ENCODE measurements at places on chromosomes 2 and 18. TPM values are rescaled to one million over a fixed set of nuclear protein-coding genes. Genes with fewer than 3 reads are reported as not detected.

SP9 gene
- total RNA-seq = not detected

RGPD8 gene
- 15.1 TPM for total RNA-seq

CDCA7 gene
- 2.3 TPM for total RNA-seq

BMP10 gene
- not detected for total RNA-seq

CNDP1 gene
- not detected for total RNA-seq

ATP6V1B1 gene
- total RNA-seq = 0.89 TPM

PRR30 gene
- total RNA-seq = not detected

CCDC178 gene
- not detected for total RNA-seq

GRCh38 chr2:213087040-213087439 is 64.4 kb downstream of the IKZF2 start:
- no peak overlapping the region for H3K4me3 ChIP-seq
- H3K4me1 ChIP-seq = no peaks in the 10 kb centered on the region
- H3K36me3 ChIP-seq = no peaks in the 10 kb centered on the region
- no peaks in the 10 kb centered on the region for H3K27me3 ChIP-seq
- DNase-seq = no peak

DNA sequence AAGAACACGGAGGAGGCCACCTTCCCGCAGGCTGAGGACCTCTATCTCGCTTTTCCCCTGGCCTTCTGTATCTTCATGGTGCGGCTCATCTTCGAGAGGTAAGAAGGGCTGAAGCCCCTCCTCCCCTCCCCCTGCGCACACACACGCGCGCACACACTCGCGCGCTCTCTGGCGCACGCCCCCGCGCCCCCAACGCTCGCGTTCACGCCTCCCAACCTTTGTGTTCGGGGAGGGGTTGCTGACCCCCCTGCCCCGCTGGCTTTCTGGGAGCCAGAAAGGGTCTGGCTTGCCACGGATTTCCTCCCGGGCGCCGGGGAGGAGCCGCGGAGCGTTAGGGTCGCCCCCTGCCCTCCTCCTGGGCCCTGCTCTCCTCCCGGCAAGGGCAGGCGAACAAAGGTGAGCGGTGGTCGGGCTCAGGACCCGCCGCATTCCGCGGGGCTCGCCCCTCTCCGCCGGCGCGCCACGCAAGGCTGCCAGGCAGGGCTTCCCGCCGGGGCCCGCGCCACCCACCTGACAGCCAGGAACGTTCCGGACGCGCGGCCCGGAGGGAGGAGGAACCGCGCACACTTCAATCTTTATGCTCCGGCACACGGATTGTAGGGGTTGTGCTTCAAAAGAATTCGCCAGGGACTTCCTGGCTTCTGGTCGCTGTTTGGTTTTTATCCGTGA is 583 bp downstream of the CERS6 start:
- peaks cover 8% of the 10 kb centered on the region for H3K27me3 ChIP-seq
- H3K36me3 ChIP-seq = no peaks in the 10 kb centered on the region
- peak overlapping the region; percentile 79 for H3K27ac ChIP-seq
- peak; percentile 89 for DNase-seq

DNA sequence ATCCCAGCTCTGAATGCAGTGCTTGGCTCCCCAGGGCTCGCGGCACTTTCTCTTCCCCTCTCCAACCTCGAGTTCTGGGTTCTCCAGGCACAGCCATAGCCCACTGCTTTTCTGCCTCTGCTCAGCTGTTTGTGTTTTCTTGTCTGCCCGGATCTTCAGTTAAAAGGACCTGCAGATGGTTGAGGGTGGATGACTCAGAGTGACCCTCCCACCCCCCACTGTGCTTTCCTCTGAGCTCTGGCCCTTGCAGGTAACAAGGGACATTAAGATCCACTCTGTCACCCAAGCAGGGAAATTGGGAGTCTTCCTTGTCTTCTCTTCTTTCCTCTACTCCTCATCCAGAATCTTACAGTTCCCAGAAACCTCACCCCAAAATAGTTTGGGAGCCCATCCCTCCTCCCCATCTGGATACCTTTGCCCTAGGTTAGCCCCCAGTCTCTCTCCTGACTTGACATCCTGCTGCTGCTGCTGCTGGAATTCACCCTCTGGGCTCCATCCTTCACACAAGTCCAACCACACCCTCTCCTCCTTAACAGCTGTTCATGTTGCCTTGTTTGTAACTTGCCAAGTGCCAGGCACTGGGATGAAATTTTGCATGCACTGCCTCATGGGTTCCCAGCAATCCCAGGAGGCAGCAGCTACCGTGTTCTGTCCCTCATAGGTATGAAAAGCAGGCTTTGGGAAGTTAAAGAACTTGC is 157.9 kb upstream of the TTC39C start:
- no peak overlapping the region for H3K27ac ChIP-seq
- H3K36me3 ChIP-seq = no peaks in the 10 kb centered on the region
- H3K27me3 ChIP-seq = no peaks in the 10 kb centered on the region
- no peak for DNase-seq

- H3K27ac ChIP-seq = no peak overlapping the region
- no peak for DNase-seq
- H3K4me1 ChIP-seq = peaks cover 2% of the 10 kb centered on the region
These were observed 68.1 kb downstream of the NEDD4L start for GRCh38 chr18:58112174-58112573.

DNA sequence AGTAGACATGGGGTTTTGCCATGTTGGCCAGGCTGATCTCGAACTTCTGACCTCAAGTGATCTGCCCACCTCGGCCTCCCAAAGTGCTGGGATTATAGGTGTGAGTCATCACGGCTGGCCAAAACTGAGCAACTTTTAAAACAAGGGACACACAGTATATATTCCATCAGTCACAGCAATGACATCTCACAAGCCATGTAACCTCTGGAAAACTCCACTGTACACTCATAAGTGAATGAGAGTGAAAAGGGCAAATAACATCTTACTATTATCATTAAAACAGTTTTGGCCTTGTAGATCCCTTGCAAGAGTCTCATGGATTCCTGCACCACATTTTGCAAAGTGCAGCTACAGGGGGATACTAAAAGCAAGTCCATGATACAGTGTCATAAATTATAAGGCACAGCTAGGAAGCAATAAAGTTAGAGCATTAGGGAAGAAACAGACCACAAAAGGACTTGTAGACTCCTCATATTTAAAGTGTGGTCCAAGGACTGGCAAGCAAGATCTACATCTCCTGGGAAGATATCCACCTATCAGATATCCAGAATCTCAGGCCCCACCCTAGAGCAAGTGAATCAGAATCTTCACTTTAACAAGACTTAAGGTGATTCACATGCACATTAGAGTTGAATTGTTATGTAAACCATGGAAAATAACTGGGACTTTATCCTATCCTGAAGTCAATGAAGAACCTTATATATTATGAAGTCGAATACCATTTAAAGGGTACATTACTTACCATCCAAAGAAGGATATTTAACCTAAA is 5.7 kb downstream of the SMC6 start:
- no peak overlapping the region for H3K4me3 ChIP-seq
- H3K27ac ChIP-seq = no peak overlapping the region
- no peaks in the 10 kb centered on the region for H3K27me3 ChIP-seq
- peaks cover 12% of the 10 kb centered on the region for H3K36me3 ChIP-seq
- DNase-seq = no peak
- no peaks in the 10 kb centered on the region for H3K4me1 ChIP-seq

- H3K4me1 ChIP-seq = peaks cover 21% of the 10 kb centered on the region
- H3K27ac ChIP-seq = peak within 1 kb of the TSS; percentile 61
- peak within 1 kb of the TSS; percentile 61 for H3K4me3 ChIP-seq
- no peaks in the 10 kb centered on the region for H3K36me3 ChIP-seq
- peak; percentile 73 for DNase-seq
- H3K27me3 ChIP-seq = no peaks in the 10 kb centered on the region
These were observed at the start of gene CHST10 for GRCh38 chr2:100416935-100417710. TSS of gene CHST10 (minus strand) at chr2:100417668. CDS start at chr2:100406675, 10,993 bp downstream.

- H3K27me3 ChIP-seq = no peaks in the 10 kb centered on the region
- DNase-seq = no peak
- no peaks in the 10 kb centered on the region for H3K36me3 ChIP-seq
- H3K27ac ChIP-seq = no peak overlapping the region
These were observed 70.3 kb downstream of the CHST9 start for GRCh38 chr18:27114842-27115241.

- H3K4me3 ChIP-seq = no peak overlapping the region
- peaks cover 7% of the 10 kb centered on the region for H3K4me1 ChIP-seq
- H3K27ac ChIP-seq = no peak overlapping the region
- DNase-seq = no peak
- no peaks in the 10 kb centered on the region for H3K27me3 ChIP-seq
These were observed 72.0 kb downstream of the GALNT1 start for GRCh38 chr18:35653392-35654135.

DNA sequence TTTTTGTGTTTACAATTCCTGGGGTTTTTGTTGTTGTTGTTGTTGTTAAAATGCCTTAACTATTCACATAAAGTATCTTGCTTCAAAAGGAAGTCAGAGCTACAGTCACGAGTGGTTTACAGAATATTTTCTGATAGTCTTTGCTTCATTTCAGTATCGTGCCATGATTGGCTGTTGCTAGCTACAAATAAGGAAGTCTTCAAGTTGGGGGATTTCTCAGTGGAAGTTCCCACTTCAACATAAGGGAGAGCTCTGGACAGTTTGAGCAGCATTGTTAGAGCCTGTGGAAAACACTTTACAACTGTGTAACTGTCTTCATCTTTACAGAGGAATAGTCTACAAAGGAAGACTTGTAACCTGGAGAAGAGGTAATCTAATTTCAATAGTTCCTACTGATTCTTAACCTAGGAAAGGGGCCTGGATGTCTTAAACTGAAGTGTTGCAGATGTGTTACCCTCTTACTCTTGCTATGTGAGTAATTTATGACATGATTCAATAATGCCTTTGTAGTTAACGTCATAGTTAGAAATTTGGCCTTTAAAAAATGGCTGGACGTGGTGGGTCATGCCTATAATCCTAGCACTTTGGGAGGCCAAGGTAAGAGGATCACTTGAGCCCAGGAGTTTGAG is 23.4 kb upstream of the TANK start:
- no peaks in the 10 kb centered on the region for H3K36me3 ChIP-seq
- H3K4me1 ChIP-seq = peaks cover 25% of the 10 kb centered on the region
- peak overlapping the region; percentile 88 for H3K27ac ChIP-seq
- no peak for DNase-seq
- peak overlapping the region; percentile 2 for H3K4me3 ChIP-seq
- H3K27me3 ChIP-seq = no peaks in the 10 kb centered on the region

- H3K4me3 ChIP-seq = no peak overlapping the region
- H3K27ac ChIP-seq = no peak overlapping the region
- H3K36me3 ChIP-seq = no peaks in the 10 kb centered on the region
- DNase-seq = no peak
These were observed 1404.9 kb upstream of the SLC39A10 start for GRCh38 chr2:194252127-194252526.

GRCh38 chr2:28506112-28506910 is 10.5 kb downstream of the PLB1 start:
- H3K4me1 ChIP-seq = no peaks in the 10 kb centered on the region
- no peak overlapping the region for H3K27ac ChIP-seq
- DNase-seq = no peak
- H3K36me3 ChIP-seq = no peaks in the 10 kb centered on the region
- no peaks in the 10 kb centered on the region for H3K27me3 ChIP-seq
- no peak overlapping the region for H3K4me3 ChIP-seq

GRCh38 chr2:203871371-203871983 is 3.9 kb downstream of the CTLA4 start:
- no peak for DNase-seq
- peak overlapping the region; percentile 45 for H3K27ac ChIP-seq
- no peaks in the 10 kb centered on the region for H3K4me1 ChIP-seq
- no peaks in the 10 kb centered on the region for H3K36me3 ChIP-seq

Measured in left lung (tissue), 14 donors.